Hindlimb muscle (tissue), 1 donor: ENCODE measurements at places on chromosomes 3 and 15.

- no peak for DNase-seq
Observed at GRCh38 chr3:195546130-195546560, 3.0 kb upstream of the PPP1R2 start.

DNA sequence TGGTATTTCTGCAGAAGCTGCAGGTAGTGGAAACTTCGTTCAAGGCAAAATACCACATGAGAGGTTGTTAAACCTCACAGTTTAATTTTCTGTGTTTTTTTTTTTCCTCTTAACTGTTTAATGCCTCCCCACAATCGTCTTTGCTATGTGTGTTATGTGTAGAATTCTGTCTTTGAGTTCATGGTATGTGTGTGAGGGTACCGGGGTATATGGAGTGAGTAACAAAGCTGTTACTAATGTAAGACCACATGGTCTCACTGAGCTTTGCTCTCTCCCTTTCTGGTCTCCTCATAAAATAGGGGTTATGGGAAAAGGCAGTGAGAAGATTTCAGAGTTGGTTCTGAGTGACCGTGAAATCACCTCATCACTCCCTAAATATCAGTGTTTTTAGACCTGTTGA is 143.6 kb downstream of the USP13 start:
- no peak for DNase-seq

DNA sequence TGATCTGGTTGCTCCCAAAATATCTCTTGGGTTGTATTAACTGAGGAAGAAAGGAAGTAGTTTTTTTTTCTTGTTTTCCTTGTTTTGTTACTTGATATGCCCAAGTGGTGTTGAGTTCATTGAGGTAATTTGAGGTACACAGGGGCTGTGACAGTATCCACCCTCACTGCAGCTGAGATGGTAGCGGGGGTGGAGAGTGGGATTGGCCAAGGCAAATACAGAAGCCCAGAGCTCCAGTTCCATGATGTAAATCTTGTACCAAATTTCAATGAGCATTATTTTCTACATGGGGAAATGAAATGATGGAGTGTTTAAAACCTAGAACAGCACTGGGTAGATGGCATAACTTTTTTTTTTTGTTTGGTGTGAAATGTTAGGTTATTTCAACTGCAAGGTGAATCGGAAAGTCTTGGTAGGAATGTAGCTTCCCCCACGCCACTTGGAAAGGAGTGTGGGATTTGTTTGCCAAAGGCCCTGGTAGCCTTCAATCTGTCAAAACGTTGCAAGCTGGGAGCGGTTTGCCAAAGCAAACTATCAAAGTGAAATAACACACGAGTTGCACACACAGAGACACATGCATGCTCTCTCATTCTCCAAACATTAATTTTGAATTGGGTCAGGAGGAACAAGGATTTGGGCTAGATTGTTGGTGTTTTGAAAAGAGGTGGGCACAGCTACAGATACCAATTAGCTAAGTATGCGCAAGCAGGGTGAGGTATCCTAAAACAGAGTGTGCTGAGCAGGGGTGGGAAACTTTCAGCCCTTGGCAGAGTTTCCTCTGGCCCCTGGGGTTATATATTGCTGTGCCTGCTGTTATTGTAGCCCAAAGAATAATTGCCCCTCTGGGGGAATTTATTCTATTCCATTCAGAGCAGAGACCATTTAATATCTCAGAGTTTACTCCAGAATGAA is 34.6 kb downstream of the THSD4 start:
- no peak for DNase-seq

DNA sequence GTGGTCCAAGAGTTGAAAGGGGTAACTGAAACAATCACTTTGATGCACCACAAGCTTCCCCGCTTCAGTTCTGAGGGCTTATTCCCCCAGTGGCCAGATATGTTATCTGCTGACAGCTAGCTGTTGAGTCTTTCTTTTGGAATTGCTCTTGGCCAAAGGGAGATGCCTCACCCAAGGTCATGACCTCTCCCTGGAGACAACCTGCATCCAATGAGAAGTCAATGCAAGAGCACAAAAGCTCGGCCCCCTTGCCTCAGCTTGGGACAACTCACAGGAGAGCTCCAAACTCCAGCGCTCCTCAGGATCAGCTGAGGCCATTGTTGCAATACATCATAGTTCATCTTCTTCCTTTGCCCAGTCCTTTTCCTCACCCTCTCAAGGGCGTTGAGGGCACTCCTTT is 31.0 kb upstream of the THBS1 start:
- DNase-seq, result no peak

DNA sequence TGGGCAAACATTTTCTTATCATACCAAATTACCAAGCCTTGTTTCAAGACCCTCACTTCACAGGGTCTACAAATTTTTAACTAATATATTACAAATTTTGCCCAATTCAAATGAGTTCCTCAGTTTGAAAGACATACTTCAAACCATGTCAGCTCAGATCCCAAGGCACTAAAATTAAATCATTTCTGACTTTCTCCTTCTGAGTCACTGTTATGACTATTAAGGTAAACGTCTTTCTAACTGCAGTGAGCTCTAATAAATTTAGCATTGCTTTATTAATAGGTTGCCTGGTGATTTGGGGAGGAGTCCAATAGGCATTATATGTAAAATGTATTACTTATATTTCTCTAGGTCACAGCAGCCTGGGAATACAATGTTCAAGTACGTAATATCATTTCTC is 158.2 kb upstream of the ARHGEF26 start:
- no peak for DNase-seq

DNA sequence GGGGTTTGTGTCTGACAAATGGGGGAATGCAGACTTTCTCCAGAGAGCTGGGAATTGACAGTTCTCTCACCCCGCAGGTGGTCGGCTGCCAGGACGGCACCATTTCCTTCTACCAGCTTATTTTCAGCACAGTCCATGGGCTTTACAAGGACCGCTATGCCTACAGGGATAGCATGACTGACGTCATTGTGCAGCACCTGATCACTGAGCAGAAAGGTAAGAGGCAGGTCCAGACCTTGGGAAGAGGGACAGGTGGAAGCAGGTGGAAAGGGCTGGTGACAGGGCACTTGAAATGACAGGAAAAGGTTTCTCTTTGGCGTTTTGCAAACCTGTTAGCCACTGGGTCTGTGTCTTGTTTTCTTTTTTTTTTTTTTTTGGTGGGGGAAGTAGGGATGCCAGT is 36.6 kb downstream of the IFT122 start:
- no peak for DNase-seq

- DNase-seq, result peak; percentile 32
Observed at GRCh38 chr3:107525644-107526305, 3.0 kb downstream of the BBX start.

DNA sequence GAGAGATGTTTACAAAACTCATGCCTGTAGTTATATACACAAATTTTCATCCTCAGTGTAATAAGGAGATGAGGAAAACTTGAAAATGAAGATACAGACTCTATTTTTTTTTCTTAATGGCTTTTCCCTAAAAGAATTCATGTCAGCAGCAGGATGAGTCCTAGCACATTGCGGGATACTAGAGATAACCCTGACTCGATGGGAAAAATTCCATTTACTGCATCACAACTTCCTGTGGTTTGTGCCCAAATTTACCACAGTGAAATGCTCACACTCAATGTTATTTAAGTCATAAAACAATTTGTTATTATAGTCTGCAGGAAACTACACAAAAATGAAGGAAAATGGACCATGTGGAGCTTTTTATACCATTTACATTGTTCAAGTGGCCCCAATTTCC is 581.9 kb upstream of the ZNF717 start:
- no peak for DNase-seq

- peak; percentile 22 for DNase-seq
Observed at GRCh38 chr15:59105854-59106253, 908 bp downstream of the CCNB2 start.

- DNase-seq, result no peak
Observed at GRCh38 chr3:182357928-182358327, 435.4 kb upstream of the ATP11B start.

DNA sequence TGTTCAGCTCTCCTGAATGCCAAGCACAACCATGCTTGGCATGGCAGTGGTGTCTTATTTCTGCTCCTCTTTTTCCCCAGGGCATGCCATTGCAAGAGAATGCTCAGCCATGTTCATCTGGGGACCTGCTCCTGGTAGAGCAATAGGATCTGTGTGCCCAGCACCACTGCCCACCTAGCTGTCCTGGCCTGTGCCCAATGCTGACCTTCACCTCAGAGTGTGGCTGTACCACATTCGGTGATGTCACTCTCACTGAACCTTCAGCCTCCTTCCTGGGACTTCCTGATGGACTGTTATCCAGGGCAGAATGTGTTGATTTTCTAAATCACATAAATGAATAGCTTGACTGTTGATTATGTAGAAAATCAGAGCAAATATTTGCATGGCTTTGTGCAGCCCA is 42.0 kb downstream of the AGTR1 start:
- no peak for DNase-seq

- DNase-seq, result no peak
Observed at GRCh38 chr15:90789462-90789861, 72.3 kb downstream of the BLM start.

DNA sequence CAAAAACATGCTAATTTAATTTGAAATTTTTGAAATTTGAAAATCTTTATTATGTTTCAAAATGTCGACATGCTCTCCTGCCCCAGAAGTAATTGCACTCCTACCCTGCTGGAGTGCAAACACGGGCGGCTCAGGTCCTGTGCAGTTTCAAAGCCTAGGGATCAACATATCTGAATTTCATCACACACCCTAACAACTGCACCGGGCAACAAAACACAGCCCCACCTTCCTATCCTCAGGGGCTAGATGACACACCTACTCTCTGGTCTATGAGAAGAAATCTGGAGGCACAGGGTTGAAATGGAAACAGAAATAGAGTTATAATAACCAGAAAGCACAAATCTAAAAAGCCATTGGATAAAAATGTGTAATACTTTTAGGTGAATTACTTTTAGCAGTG is 61.4 kb downstream of the BFSP2 start:
- no peak for DNase-seq

DNA sequence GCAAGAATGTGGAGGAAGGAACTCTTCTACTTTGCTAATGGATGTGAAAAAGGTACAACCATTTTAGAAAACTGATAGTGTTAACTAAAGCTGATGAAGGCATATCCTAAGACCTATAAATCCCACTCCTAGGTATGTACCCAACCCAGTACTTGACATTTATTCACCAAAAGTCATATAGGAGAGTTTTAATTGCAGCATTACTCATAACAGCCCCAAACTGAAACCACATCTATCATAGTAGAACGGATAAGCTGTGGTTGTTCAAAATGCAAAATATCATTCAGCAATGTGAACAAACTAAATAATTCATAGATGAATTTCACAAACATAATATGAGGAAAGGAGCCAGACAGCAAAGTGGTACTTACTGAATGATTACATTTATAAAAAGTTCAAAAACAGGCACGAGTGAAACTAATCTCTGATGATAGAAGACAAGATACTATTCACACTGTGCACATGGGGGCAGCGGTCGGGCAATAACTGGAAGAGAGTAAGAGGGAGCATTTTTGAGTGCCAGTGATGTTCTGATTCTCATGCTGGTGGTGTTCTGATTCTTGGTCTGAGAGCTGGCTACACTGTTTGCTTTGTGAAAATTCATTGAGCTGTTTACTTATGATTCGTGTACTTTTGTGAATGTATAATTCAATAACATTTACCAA is 34.3 kb downstream of the GOLIM4 start:
- DNase-seq, result no peak

DNA sequence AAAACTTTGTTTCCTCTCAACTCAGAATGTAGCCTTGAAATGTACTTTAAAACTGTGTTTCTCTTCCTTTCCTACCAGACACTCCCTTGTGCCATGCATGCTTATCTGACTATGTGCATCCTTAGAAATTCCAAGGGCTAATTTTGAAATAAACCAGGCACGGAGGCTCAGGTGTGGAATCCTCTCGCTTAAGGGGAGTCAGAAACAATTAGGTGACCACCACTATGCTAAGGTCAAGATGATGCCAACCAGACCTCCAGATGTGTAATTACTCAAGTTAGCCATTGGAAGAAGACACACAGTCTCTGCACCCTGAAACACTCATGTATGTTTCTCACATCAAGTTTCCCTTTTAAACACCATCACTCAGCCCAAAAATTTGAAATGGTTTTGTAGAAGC is 572.1 kb downstream of the VGLL3 start:
- no peak for DNase-seq

DNA sequence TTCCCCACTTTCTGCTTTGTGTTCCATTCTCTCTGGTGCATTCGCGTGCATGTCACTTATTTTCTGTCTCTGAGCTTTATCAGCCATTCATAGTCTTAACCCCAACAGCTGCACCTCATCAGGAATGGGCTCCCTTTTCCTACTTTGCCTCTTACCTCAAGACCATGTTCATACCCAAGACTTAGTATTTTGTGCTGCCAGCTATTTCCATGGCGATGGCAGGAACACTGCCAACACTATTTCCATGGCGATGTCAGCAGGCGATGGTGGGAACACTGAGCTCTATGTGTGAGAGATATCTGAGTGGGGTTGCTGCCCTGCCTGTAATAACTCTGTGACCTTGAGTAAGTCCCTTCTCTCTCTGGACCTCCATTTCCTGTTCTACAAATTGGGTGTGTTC is 5.5 kb downstream of the ZNF35 start:
- DNase-seq, result no peak

- no peak for DNase-seq
Observed at GRCh38 chr3:105771392-105771791, 97.4 kb downstream of the CBLB start.

DNA sequence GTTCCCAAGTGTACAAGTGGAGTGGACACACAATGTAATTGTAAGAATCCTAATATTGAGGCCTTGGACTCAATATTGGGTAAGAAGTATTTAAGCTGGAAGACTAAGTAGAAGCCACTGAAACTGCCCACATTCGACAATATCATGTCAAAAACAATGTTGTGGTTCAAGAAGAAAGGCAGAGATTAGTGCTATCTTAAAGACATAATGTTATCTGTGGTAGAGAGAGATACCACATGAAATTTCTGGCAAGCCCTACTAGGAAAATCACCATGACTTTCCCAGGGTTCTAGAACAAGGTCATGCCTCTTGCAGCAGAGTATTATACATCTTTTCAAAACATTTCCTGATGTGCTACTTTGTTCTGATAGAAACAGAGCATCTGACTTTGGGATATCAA is 192.6 kb downstream of the RAP2B start:
- no peak for DNase-seq

GRCh38 chr3:124935264-124935663 is 713 bp upstream of the MUC13 start:
- DNase-seq, result no peak

DNA sequence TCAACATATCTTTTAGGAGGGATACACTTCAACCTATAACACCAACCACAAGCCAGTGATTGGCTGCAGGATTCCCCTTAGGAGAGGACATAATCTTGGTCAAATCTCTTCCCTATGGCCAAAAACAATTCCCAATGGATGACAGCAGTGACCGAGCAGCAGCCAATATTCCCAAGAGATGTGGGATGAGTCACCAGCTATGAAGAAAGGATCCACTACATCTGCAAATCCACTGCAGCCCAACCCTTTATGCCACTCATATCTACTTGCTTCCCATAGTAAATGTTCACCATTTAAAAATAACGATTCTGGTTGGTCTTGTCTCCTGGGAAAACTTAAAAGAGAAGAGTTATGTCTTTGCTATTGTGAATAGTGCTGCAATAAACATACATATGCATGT is 4.5 kb upstream of the IQCF5 start:
- no peak for DNase-seq

- DNase-seq, result no peak
Observed at GRCh38 chr3:30795176-30795575, 99.3 kb downstream of the GADL1 start.

- DNase-seq, result no peak
Observed at GRCh38 chr3:181567311-181568075, 144.2 kb upstream of the SOX2 start.
